ENCODE measurements at places on chromosomes 2 and 18. TPM values are rescaled to one million over a fixed set of nuclear protein-coding genes. Genes with fewer than 3 reads are reported as not detected.

DNA sequence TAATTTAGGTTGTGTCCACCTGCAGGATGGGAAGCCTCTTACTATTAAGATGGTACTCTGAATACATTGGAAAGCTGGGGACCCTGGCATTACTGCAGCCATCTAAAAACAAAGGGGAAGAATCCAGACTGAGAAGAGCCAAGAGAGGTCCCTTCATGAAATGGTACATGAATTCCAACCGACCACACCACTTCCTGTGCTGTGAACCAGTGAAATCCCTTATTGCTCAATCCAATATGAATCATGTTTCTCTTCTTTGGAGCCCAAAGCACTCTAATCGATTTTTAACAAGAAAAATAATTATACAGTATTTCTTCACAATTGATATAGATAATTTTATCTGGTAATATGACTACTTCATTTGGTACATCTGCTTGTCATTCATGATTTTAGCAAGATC is 479.7 kb upstream of the RAB6C start:
- no peak for DNase-seq

- no peak for DNase-seq
Observed at GRCh38 chr18:26453386-26453901, 94.9 kb downstream of the KCTD1 start.

DNA sequence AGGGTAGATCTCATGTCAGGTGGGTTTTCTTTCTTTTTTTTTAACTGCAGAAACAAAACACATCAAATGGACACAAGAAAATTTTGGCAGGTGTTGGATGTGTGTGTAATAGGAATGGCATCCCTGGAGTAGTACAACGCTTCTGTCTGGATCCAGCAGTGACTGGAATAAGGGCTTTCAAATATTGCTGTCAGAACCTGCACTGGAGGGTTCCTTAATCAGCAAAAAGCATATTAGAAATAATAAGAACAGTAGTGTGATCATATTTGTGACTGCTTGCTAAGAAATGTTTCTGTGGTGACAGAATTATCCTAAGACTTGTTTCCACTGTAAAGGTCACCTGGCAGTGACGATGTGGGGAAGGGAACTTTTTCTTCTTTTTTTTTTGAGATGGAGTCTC is 30.8 kb downstream of the CREG2 start:
- DNase-seq, result no peak

DNA sequence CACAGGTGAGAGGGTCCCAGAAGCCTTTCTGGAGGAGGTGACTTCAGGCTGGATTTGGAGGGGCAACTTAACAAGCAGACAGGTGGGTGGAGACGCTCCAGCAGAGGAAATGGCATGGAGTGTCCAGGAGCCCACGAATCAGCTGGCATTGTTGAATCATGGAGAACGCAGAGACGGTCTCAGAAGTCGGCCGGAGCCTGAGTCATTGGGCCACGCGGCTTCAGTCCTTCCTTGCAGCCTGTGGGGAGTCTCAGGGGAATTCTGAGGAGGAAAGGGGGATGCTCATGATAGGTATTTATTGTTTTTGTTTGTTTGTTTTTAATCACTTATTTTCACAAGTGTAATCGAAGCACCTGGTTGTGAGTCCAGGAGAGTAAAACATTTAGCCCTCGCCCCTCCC is 184.6 kb upstream of the HDAC4 start:
- DNase-seq, result no peak

DNA sequence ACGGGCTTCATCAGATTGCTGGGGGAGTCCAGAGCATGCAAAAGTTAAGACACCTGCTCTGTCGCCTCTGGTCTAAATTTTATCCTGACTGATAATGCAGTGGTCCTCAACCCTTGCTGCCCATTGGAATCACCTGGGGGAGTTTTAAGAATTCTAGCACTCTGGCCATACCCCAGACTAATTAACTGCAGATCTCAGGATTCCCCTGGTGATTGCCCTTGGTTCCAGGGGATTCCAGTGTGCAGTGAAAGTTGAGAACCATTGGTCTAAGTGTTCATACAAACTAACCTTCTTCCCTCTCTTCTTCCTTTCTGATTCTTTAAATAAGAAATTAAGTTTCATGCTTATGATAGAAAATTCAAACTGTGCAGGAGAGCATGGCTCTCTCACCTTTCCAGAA is 105.7 kb upstream of the MGAT5 start:
- no peak for DNase-seq

The AKAIN1 gene
- not detected for total RNA-seq

The CRYBA2 gene
- not detected for total RNA-seq

The PJVK gene
- total RNA-seq, result 2.5 TPM

DNA sequence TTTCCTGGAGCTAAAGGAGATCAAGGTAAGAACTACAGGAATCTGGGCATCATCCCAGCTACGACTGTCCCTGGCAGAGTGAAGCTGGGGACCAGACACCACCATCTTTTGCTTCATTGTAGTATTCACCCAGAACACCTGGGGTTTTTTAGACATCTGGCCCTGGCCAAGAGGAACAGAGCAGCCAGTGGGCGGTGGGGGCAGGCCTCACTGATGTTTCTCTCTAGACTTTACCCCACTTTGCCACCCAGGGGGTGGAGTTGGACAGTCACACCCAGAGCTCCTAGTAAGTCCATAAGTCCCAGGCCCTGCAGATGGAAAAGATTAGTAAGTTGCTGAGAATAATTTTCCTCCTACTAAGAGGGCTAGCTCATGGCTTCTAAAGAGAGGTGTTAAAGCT is 39.6 kb downstream of the MARCO start:
- DNase-seq, result no peak

DNA sequence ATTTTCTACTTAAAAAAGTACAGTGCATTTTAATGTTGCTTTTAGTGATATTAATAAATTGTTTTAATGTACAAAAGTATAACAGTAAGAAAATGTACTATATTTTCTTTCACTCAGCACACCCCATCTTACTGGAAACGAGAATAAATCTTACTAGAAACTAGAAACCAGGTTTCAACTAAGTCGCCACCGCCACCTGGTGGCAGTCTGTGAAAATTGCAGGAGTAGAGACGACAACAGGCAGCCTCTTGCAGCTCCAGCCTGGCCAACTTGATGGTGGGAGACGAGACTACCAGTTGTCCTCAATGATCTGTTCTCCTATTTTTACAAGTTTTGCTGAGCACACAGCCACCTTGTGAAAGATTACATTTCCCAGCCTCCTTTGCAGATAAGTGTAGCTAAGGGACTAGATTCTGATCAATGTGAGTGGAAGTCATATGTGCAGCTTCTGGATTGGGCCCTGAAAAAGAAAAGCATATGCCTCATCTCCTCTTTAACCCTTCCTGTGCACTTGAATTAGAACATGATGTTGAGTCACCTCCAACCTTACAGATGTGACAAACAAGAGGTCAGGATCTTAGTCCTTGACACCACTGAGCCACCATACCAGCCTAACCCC is 8.7 kb downstream of the OTOF start:
- DNase-seq, result peak; percentile 93

- no peak for DNase-seq
Observed at GRCh38 chr2:18998491-18998890, 359.9 kb downstream of the OSR1 start.

GRCh38 chr2:88500691-88501090 is 48.2 kb upstream of the FOXI3 start:
- DNase-seq, result peak; percentile 10

GRCh38 chr2:144131042-144131441 is 388.9 kb downstream of the ZEB2 start:
- DNase-seq, result no peak

DNA sequence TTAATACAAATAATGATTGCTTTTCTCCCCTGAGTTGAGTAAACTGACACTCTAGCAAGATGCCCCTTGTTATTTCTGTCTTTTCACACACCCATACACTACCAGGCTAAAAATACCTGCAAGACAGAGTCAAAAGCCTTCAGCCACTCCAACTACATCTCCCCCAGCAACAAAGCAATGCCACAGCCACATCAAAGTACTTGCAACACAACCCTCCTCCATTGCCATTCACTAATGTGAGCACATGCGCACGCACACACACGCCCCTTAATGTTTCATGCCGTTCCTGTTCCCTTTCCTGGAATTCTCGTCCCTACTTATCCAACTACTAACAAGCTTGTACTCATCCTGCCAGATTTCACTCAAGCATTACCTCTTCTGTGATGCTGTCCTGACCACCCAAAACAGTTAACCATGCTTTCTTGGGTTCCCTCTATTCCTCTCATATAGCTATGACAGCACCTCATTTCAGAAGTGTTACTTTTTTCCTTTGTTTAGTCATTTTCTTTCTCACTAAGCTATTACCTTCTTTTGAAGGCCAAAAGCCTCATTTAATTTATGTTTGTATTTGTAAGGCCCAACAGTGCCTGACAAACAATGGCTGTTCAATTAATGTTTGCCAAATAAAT is 29.6 kb downstream of the SLC25A12 start:
- no peak for DNase-seq

DNA sequence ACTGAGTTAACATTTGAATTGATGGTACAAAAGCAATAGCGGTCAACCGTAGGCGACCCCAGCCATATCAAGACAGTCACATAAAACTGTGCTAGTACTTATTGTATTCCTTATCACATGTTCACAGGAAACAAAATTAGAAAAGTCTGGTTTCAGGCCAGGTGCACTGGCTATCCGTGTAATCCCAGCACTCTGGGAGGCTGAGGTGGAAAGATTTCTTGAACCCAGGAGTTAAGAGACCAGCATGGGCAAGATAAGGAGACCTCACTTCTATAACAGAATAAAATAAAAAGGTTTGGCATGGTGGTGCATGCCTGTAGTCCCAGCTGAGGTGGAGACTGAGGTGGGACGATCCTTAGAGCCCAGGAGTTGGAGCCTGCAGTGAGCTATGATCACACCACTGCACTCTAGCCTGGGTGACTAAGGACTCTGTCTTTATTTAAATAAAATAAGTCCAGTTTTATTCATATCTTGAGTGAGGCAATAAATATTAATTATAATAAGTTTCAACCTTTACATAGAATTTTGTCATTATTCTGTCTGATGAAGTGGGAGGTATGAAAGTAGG is 84.1 kb upstream of the RGPD4 start:
- DNase-seq, result no peak

The IHH gene
- total RNA-seq, result under 0.01 TPM

GRCh38 chr18:45951016-45951714 is 16.0 kb downstream of the EPG5 start:
- DNase-seq, result peak; percentile 6

DNA sequence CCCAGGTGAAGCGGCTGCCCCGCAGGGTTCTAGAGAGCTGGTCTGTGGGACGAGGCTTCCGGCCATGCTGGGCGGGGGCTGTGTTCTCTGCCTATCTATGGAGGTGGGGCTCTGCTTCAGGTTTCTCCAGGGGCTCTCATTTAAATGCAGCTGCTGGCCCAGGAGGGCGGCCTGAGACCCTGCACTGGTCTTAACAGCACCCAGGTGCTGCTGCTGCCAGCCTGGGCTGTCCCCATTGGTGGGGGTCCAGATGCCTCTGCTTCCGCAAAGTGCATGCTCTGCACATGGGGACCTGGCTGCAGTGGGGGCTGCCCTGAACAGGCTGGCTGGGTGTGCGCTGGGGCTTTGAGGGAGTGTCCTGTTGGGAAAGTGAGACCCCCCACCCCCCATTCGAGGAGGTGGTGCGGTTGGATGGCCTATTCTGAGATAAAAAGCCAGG is 29.7 kb upstream of the ALLC start:
- DNase-seq, result peak; percentile 31

GRCh38 chr2:135047300-135047699 is at the start of gene MAP3K19:
MAP3K19 (minus strand) TSS chr2:135047447; CDS start chr2:135024647, 22,800 bp downstream.
- no peak for DNase-seq

DNA sequence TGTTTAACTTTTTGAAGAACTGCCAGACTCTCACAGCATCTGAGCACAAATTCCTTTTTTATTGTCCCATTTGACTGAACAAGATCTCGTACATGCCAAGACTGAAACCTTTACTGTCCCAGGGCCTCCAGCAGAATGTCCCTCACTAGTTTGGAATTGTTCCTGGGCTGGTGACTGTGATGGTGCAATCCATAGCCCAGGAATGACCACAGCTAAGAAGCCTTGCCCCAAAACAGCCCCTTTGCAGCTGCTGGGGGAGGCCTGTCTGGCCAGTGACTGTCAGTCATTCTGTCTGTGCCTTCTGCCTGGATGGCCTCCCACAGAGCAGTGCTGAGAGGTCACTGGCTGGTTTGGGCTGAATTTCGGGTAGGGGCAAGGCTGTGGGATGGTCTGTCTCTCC is 184.5 kb upstream of the MSH6 start:
- DNase-seq, result no peak

DNA sequence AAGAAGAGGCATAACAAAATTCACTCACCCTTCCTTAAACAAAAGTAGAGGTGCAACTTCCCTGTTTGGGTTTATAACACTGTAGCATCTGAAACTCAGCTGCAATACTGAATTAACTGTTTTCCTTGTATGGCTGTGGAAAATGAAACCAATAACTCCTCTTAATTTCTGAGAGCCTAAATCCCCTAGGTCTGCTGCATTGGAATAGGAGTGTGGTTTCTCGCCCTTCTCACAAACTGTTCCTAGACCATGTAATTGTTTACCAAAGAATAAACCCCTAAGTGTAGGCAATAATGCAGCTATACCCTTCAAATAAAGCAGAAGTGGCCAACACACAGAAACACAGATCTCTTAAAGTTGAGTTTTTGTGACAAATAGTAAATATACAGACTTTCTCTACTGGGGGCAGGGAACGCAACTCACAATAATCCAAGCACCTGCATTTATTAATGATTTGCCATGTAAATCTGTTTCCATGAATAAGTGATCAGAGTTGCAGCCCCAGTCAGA is 52.0 kb downstream of the RASGRP3 start:
- no peak for DNase-seq

DNA sequence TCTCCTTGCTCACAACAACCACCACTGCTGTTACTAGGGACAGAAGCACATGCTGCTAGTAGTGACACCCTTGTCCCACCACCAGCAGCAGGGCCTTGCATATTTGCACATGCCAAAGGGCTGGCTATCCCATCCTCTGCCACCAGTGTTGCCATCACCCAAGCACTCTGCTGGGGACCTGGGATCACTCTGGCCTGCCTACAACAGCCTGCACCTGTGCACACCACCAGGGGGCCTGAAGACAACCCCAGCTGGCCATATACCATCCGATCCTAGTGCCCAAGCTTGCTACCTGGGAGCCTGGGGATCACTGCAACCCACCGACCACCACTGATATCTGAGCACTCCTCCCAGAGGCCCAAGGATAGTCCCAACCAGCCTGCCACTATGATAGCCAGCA is 99.9 kb upstream of the FANCL start:
- DNase-seq, result no peak

DNA sequence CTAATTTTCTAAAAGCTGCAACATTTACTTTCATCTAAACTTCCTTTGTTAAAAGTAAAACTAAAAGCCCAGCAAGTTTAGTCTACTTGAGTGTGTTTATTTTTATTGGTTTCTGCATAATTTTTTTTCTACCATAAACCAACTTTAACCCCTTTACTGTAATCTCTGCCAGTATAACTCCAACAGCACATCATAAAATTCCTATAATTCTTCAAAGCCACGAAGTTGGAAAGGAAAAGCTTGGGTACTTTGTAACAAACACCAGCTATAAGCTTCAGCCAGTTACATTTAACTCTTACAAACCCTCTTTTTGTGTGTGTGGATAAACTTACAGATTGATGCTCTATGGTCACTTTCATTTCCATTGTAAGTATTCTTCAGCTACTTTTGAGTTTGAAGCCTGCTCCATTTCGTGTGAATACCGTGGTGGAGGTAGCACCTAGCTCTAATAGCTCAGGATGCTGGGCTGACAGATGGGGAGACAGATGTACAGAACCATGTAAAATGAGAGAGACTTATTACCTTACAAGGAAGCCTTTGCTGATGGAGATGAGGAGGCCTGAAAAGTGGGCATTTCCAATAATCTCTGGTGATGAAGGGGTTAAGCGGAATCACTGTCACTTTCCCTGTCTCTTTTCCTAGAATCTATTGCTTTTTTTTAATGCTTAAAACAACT is 42.5 kb downstream of the ZEB2 start:
- DNase-seq, result peak; percentile 23

- DNase-seq, result peak; percentile 89
Observed at GRCh38 chr2:181656450-181657291, at the start of gene CERKL. CERKL (minus strand) TSS chr2:181657105; CDS start chr2:181657006, 99 bp downstream.

All from osteoblast (primary cell).